Mammary epithelial cell (primary cell): ENCODE measurements at places on chromosomes 6 and 20. TPM values are rescaled to one million over a fixed set of nuclear protein-coding genes. Genes with fewer than 3 reads are reported as not detected.

Gene TBP
- total RNA-seq: 18.7 TPM

Gene IL20RA
- total RNA-seq: not detected

Gene HCRTR2
- total RNA-seq: not detected

Gene CDH4
- 25.8 and 57.4 TPM in 2 replicates for total RNA-seq

Gene MDC1
- 12.8 TPM for total RNA-seq

Gene L3MBTL1
- total RNA-seq: 14.5 TPM
